ENCODE measurements at places on chromosomes 16 and 17.

DNA sequence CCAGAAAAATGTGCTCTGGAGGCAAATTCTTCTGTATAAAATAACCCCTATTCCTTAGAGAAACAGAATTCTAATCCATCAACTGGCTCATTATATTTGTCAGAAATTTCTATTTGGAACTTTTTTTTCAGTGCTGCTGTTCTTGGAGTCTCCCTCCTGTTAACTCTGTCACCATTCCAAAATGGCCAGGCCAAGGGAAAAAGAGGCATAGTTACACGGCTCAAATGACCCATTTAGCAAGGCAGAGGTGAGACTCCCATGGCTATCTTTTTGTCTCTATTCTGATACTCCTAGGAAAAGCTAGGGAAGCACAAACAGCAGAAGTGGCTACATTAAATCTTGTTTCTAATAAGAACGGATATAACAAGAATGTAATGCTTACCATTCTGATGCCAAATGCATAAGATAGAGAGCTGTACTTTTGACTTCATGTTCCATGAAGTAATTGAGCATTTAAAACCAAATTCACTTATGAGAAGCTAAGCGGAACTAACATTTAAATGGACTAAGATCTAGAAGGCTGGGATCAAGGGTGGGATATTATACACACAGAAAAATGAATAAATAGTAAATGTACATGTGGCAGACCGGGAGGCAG, 64.4 kb upstream of the CORO6 start:
- DNase-seq = no peak

DNA sequence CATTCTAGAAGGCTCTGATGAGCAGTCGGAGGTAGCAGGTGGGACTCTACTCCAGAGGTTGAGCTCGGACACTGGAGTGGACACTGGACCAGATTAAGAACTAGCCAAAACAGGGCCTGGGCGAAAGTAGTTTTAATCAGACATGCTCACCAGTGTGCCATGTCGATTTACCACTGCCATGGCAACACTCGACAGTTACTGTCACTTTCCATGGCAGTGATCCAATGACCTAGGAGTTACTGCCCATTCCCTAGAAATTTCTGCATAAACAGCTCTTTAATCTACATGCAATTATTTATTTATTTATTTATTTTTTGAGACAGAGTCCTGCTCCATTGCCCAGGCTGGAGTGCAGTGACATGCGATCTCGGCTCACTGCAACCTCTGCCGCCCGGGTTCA, 7.2 kb upstream of the METTL9 start:
- DNase-seq = no peak

GRCh38 chr17:2051061-2051932, 3.6 kb upstream of the HIC1 start:
- DNase-seq = no peak

DNA sequence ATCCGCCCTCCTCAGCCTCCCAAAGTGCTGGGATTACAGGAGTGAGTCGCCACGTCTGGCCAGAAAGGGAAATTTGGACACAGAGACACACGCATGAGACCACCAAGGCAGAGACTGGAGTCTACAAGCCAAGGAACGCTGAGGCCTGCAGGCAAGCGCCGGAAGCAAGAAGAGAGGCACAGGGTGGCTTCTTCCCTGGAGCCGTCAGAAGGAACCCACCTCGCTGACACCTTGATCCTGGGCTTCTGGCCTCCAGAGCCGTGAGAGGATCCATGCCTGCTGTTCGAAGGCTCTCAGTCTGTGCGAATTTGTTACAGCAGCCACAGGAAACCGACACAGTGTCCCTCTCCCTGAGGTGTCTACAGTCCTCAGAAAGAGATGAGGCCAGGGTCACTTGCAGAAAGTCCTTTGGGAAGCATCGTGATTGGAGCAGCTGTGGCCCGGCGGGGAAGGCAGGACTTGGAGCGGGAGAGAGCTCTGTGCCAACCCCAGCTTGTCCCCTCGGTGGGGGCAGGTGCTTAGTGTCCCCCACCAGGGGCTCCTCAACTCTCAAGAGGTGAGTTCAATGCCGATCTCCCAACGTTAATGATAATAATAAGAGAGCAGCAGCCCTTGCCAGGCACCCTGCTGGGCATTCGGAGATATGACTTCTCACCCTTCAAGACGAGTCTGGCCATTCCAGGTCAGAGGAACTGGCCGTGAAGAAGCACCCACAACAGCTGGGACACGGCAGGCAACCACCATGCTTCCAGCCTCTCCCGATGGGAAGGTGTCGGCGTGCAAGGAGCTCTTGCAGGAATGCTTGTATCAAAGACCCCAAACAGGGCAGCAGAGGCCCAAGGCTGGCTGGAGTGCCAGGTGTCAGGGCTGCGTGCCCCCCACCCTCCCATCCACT, 68.4 kb upstream of the TNRC6C start:
- DNase-seq = no peak

DNA sequence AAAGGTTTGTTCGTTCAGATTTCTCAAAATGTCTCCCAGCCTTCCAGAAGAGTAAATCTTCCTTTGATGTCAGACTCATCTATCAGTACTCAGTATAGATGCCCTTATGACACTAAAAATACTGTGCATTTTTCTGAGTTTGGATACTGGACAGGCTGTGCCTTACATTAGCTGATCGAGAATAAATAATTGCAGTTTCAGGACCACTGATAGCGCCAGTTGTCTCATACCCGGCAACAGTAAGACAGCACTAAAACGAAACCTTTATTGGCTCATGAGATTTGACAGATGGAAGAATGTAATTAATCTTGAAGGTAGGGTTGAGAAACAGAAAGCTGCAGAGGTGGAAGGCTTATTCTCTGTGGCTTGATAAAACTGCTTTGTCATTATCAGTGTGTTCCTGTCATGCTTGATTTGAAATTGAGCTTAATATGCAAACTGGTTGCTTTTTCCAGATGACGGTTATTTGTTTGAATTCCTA, 1.2 kb downstream of the ATP6V0A1 start:
- DNase-seq = no peak

- DNase-seq = peak; percentile 74
These were observed 55.2 kb upstream of the MRTFB start for GRCh38 chr16:14015948-14016347.

DNA sequence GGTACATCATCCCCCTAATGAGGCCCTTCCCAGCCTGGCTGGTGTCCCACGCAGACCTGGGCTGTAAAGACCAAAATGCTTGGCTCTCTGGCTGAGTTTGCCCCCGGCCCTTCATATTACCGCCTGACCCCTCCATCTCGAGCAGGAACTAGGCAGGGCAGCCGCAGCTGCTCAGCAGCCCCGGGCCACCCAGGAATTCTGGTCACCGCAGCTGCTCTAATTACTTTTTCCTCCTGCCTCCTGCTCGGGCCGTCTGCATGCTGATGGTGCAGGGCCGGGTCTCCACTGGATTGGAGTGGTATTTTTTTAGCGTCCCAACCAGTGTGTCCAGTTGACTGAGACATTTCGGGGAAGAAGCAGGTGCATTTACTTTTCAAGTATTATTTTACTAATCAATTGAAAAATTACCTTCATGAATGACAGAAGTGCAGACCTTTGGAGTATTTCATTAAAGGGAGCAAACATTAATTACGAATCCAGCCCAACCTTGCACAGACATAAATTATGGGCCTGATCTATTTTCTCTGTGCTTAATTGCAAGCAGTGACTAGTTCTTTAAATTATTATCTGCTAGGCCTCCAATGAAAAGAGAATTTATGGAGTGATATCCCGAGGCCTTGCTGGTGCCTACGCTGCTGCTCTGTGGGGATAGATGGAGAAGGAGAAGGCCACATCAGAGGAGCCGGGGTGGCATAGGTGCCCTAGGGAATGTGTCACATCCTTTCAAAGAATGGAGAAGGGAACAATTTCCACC, 176.2 kb downstream of the CYLD start:
- no peak for DNase-seq
